T-helper 1 cell (primary cell): ENCODE measurements at places on chromosomes 3 and 15.

- DNase-seq: peak; percentile 44
Measured at GRCh38 chr15:63860155-63860554, 26.4 kb upstream of the HERC1 start.

- no peak for DNase-seq
Measured at GRCh38 chr3:156682501-156682900, 8.1 kb downstream of the TIPARP start.

DNA sequence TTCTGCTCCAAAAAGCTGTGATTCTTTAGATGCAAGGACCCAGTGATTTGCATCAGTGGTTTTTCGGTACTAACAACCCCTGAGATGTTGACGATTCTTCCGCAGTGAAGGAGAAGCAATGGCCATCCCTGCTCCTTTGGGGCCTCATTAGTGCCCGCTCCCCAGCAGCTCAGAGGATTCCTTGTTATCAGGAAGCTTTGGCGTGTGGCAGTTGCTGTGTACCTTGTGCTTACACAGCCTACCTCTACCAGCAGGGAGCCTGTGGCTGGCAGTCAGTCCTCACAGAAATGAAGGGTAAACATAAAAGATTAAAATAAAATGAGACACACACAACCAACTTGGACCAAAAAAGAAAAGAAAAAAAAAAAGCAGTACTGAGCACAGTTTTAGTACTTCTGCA lies 55.2 kb downstream of the CNTN3 start:
- DNase-seq: no peak

DNA sequence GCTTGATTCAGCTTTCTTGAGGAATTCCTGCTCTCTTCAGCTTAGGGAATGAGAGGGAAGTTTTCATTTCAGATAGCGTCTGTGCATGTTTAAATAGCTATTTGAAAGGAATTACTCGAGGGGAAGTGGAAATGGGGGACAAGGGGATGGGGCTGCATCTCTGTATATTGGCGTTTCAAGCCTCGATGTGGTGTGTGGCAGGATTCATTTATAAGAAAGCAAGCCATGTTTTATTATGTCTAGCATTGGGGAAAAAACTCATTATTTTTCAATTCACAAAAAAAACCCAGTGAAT lies 1.0 kb downstream of the ATP2C1 start:
- DNase-seq: no peak

DNA sequence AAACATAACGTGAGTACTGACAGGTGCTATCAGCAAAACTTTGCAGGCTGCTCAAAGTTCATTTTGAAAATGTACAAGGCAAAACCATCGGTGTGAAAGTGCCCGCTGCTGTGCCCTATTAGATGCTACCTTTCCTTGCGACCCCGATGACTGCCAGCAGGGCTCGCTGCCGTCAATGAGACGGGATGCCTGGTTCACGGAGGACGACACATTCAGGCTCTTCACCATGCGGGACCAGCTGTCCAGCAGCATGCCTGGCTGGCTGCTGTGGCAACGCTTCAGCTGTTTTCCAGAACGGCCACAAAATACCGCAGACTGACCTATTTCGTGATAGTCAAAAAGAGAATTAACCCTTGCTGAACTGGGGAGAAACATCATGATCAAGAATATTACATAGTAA lies 92.7 kb upstream of the OCA2 start:
- DNase-seq: no peak

- DNase-seq: no peak
Measured at GRCh38 chr15:66670762-66671580, 31.1 kb upstream of the SMAD6 start.
